Mesenchymal stem cell (in vitro differentiated cells and primary cell): ENCODE measurements at places on chromosomes 16 and 17.
A peak's percentile ranks its signal among the peaks of the same experiment; 100 is the strongest.

DNA sequence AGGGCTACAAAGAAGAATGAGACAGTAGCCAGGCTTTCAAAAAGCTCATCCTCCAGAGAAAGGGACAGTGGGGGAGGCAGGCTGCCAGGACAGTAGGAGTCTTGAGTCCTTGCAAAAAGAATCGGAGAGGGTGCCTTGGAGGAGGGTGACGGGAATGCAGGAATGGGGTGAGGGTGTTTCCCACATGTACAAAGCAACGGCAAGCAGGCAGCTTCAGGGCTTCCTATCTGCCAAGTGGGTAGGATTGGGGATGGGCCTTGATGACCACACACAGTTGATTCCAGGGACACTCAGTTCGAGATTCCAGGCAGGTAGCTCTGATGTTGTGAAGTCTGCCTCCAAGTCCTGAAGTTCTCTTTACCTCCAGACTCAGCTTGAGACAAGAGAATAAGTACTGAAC lies 54.4 kb downstream of the C17orf67 start:
- DNase-seq, result no peak

DNA sequence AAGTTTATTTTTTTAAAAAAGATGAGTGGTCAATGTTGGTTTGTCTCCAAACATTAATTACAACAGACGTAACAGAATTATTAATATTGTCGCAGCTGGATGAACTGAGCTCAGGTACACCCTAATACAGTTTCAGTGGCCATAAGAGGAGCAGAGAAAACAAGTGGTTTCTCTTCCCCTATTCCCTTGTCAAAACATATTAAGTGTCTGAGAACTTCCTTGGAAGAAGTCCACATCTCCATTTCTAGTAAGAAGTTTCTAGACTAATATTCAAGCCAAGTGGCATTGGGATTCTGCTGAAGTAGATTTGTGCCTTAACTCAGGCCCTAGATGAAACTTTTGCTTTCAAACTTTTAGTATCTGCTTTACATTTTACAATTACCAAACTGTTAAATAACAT lies 47.7 kb downstream of the GNA13 start:
- no peak for DNase-seq

- DNase-seq, result peak; percentile 34
These were observed 50.3 kb downstream of the GNAO1 start for GRCh38 chr16:56241596-56241995.

DNA sequence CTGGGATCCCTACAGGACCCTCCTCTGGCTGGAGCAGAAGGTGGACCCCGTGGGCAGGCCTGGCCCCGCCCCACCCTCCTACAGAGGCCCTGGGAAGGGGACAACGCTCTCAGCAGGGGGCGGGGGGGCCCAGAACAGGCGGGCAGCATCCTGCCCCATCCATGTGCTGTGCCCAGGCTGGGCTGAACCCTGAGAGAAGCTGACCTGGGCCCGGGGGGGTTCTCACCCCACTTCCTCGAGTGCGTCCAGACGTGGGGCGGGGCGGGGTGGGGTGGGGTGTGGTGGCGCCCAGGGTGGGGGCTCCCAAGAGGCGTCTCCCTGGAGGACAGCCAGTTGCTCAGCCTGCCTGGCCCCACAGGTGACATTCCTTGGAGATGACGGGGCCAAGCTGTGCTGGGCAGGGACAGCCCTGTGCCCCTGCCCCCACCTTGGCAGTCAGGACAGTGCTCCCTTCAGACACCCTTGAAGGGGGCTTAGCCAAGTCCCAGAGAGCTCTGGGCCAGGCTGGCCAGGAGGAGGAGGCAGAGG lies 390 bp upstream of the UNC13D start:
- no peak for DNase-seq

DNA sequence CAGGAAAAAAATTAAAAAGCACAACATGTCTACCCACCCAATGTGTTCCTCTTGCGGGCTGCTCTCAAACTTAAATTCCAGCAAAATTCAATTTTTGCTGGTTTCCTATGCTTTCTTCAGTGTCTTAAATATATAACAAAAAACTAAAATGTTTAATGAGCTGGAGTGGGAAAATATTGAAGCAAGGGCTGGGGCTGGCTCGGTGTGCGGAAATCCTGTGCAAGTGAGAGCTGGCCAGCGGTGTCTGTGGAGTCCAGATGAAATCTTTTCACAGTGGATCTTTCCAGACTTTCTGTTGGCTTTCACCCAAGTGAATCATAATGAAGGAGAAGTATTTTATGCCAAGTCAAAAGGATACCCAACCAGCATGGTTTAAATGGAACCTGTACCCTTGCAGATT lies 1733.6 kb downstream of the TP53TG3F start:
- no peak for DNase-seq
